Coronary artery (tissue), 2 donors: ENCODE measurements at places on chromosomes 6 and 20.

DNA sequence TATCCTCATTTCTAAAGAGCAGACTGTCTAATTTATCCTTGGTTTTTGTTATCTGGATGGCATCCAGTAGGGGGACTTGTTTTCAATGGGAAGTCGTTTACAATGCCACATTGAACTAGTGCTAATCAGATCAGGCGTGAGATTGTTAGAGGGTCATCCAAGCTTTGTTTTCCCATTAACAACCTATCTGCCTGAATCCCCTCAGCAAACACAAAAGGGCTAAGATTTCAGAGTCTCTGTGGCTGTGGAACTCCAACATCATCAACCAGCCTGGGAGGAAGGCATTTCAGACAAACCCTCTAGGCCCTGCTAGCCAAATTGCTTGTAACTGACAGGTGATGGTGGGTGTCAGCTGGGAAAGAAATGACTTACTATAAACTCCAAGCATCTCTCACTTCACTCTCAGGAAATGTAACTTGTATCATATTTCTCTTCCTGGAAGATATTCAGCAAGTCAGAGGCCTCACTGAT is 47.7 kb downstream of the COL19A1 start:
- no peak for DNase-seq

GRCh38 chr20:53847139-53847836 is 223.1 kb downstream of the BCAS1 start:
- DNase-seq: no peak

- no peak for DNase-seq
Measured at GRCh38 chr6:89873721-89874120, 20.5 kb upstream of the GJA10 start.

DNA sequence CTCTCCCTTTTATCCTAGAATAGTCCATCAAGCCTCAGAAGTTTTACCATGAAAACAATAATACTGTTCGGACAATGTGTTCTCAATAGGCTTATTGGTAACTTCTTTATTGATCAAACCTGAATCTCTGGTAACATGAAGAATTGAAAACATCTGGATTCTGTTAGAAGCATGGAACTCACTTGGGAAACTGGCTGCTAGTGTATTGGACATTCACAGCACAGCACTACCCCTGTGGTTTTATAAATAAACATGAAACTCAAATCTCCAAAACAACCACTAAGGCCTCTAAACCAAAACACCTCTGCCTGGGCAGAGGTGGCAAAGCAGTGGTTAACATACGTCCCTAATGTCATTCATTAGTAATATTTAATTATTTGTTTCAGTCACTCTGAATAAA is 157.6 kb upstream of the KCNQ5 start:
- DNase-seq: no peak

DNA sequence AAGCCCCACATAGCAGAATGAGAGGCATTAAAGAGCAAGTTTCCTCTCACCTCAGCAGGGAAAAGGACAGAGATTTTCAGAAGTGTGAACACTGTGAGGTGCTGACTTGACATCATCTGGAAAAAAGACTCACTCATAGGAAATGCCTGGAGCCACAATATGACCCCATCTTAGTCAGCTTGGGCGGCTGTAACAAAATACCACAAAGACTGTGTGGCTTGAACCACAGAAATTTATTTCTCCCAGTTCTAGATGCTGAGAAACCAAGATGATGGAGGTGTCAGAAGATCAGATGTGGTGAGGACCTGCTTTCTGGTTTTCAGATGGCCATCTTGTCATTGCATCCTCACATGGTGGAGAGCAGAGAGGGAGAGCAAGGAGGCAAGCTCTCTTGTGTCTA is 253.1 kb downstream of the ADGB start:
- DNase-seq: no peak
